Endothelial cell of umbilical vein (primary cell): ENCODE measurements at places on chromosomes 13 and 19. TPM values are rescaled to one million over a fixed set of nuclear protein-coding genes. Genes with fewer than 3 reads are reported as not detected.

DACT3 gene
- 0.22 and 0.65 TPM in 2 replicates for total RNA-seq

DNA sequence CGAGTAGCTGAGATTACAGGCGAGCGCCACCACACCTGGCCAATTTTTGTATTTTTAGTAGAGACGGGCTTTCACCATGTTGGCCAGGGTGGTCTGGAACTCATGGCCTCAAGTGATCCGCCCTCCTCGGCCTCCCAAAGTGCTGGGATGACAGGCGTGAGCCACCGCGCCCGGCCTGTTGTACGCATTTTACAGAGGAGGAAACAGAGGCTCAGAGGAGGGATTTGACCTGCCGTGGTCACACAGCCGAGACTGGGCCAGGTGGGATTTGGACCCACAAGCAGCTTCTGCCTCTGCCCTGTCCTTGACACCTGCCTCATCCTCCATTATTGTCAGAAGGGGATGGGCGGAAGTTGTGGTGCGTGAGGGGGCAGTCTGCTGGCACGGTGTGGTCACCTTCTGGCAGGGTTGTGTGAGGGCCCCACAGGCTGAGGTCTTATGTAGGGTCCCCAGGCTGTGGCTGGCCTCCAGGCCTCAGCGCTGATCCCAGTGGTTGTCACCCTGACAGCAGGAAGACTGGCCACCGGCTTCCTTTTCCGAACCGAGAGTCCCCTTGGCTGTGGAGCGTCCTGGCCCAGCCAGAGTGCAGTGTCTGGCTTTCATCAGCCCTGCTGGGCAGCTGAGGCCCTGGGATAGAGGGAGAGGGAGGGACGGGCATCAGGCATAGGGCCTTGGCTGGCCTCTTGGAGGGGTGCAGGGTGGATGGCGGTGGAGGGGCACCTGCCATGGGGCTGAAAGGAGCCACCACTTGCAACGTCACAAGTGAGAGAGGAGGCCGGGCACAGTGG is 20.3 kb downstream of the NFIC start:
- no peak for DNase-seq

SAFB gene
- 96.8 and 109 TPM in 2 replicates for total RNA-seq

DNA sequence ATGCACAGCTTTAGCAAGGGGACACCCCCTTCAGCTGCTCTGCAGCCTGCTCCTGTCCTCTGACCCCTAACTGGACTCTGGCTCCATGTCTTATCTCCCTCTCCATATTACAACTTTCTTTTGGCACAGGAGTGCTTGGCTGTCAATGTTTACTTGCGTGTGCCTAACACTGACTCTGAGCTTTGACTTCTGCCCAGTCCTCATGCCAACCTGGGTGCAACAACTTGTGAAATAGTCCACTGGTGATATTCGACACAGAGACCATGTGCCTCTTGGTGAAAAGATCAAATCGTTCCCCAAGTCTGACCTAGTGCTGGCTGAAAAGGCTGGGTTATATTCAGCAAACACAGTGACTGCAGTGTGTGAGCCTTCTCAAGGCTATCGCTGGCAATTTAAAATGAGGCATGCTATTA is 34.1 kb upstream of the KLF12 start:
- DNase-seq, result no peak

GRCh38 chr13:51590231-51590970 is 6.1 kb downstream of the WDFY2 start:
- no peak for DNase-seq

DNA sequence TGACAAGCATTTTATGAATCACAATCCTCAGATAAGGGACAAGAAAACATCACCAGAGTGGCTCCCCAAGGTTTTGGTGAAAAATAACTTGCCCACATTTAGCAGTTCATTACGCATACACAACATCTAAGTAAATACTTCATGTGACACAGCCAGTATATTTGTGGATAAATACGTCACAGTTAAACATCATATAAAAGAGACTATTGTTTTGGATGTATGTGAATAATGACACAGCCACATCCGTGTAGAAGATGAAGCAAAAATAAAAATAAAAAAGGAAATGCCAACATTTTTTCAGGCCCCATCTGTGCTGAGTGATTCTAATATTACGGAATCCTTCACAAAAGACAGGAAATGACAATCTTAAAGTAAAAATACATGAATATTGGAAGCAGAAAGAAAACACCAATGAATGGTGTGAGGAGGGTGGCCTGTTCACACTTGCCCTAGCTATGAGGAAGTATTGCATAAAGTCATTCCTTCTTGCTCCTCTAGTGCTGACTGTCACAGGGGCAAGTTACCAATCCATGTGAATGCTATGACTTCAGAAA is 457.1 kb downstream of the KLF12 start:
- peak; percentile 90 for DNase-seq

VSTM1 gene
- not detected in 2 replicates for total RNA-seq

MYO16 gene
- total RNA-seq, result 0.04 and 0.07 TPM in 2 replicates

FUZ gene
- 14.0 and 15.3 TPM in 2 replicates for total RNA-seq

ZNF507 gene
- total RNA-seq, result 20.3 and 23.0 TPM in 2 replicates

DNA sequence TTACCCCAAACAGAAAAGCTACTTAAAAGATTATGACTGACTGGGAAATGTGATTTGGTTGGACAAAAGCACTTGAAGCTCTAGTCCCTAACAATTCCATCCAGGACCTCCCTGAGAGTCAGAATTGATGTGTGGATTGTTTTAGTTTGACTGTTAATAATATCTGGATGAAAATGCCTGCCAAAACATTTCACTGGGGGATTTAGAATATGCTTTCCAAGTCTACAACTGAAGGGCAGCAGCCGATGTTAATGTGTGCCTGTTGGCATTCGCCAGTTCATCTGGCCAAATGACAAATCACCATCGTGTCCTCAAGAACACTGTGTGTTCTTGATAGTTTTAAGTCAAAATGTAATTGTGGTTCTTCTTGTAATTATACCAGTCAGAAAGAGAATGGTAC is 76.0 kb upstream of the TSC22D1 start:
- no peak for DNase-seq

DNA sequence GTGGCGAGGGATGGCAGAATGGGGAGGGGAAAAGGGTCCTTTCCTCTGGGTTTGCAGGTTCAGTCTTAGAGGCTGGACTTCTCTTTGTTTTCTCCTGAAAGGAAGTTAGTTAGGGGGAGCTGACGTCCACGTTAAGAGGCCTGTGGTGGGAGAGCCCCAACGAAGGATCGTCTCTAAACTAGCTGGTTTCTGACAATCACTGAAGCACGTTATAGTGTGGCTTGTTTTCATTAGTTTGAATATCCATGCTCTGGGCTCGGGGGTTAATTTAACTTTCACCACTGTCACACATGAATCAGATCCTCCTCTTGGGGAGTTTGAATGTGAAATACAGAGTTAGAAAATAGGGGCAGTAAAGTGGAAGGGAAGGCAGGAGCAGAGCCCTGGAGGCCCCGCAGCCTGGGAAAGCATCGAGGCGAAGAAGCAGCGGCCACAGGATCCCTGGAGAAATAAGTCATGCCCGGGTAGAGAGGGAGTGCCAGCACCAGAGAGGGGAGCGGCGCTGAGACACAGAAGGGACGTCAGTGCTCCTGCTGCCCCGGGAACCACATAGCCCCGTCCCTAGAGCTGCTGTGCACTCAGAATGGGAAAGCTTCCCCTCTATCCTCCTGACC is 31.1 kb upstream of the AMER2 start:
- no peak for DNase-seq

DNA sequence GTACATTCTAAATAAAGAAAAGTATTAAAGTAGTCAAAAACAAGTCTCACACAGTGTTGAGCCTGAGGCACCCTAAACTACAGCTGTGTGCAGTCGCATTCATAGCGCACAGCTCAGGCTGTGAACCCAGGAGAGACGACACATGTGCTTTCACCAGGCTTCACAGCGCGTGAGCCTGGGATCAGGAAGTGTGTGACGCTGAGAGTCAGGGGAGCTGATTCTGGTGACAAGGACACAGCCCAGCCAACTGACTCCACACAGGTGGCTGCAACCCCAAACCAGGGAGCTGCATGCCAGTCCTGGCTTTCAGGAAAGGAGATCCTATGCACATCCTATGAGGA is 41.6 kb downstream of the COL4A1 start:
- DNase-seq, result no peak

GRCh38 chr13:95570016-95570415 is 17.5 kb downstream of the CLDN10 start:
- DNase-seq, result no peak

- no peak for DNase-seq
These were observed 763.1 kb upstream of the SLITRK1 start for GRCh38 chr13:84645196-84646012.

DNA sequence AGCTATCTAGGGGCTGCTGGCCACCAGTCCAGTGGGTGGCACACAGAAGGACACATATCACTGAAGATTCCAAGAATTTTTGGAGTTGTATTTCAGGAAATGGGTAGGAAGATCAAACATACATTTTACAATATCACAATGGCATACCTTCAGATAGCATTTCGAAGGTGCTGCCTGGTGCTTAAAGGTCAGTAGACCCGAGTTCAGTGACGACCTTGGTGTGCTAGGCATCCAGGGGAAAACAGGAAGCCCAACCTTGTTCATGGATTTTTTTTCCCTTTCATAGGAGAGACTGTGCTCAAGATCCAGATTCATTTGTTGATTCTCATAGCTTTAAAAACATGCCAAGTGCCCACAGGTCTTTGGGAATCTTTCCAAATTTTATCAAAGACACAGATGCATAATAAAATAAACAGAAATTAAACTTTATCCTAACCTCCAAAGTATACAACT is 51.0 kb upstream of the RCBTB2 start:
- DNase-seq, result peak; percentile 64

DNA sequence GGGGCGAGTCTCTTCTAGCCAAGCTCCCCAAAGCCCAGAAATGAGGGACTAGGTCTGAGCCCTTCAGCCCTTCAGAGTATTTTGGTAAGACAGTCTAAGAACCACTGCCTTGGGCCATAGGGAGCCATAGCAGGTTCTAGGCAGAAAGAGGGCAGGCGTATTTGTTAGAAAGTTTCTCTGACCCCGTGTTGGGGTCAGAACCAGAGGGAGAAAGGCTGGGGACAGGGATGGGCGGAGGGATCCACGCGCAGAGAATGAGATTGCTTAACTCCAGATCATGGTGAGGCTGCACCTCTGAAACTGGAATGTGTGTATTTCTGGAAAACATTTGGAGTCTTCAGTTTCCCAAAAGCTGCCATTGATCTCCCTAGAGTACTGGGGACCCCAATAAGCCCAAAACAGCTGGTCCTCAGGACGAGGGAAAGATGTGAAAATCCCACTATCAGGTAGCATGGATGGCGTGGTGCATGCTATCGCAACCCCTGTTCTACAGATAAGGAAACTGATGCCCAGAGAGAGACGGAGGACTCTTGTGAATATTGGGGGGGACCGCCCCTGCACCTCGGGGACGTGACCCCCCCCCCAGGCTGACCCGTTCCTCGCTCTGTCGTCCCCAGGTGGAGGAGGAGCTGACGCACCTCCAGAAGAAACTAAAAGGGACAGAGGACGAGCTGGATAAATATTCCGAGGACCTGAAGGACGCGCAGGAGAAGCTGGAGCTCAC is 703 bp upstream of the TPM4 start:
- no peak for DNase-seq

- DNase-seq, result no peak
These were observed 116.7 kb downstream of the TNFRSF19 start for GRCh38 chr13:23686948-23687347.

GRCh38 chr19:55449469-55449868 is 6.4 kb upstream of the SHISA7 start:
- DNase-seq, result no peak

DNA sequence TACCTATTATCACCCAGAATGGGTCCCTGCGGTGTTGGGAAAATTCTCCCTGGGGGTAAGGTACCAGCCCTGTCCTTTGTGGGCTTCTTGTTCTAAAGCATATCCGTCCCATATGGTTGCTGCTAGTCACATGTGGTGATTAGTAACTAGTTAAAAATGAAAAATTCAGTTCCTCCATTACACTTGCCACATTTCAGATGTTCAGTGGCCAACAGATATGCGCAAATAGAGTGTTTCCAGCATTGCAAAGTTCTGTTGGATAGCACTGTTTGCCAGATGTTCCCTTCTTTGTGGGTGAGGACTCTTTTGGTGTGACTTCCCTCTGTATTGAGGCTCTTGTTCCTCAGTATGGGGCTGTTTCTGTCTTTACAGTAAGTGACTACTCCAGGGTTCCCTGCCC is 3.8 kb downstream of the CNOT3 start:
- DNase-seq, result no peak

- DNase-seq, result peak; percentile 33
These were observed 1482.1 kb upstream of the MIR17HG start for GRCh38 chr13:89865164-89866064.

ZNF567 gene
- total RNA-seq, result 4.4 and 5.9 TPM in 2 replicates

DNA sequence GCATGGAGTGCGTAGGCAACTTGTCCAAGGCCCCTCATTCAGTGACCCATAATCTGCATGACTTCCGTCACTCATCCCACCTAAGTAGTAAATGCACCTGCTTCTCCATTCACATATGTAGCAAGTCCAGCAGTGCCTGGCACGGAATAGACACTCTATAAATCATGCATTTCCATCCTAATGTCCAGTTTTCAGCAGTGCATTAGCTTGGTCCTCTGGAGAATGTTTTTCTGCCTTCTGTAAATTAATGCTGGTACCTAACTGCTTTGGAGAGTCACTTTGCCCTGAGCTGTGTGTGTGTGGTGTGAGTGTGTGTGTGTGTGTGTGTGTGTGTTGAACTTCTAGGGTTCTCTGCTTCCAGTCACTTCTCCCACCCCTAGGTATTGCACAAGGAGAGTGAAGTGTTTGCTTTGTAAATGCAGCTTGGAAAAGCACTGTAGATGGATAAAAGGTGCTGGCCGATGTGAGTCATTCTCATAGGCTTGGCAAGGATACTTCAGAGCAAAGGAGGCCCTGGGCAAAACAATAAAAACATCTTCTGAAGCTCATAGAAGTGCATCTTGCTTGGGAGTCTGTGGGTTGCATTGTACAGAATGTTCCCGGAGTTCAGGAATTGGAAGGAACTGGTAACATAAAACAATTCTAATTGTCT is 181.8 kb downstream of the KATNAL1 start:
- DNase-seq, result no peak

GRCh38 chr19:29188289-29189032 is 24.5 kb downstream of the UQCRFS1 start:
- no peak for DNase-seq

RPL13A gene
- total RNA-seq, result 2,291 and 2,318 TPM in 2 replicates

GRCh38 chr13:29991343-29991742 is 140.9 kb upstream of the UBL3 start:
- DNase-seq, result no peak

- DNase-seq, result no peak
These were observed 52.7 kb downstream of the KCTD12 start for GRCh38 chr13:76833441-76833954.

ZNF888 gene
- 2.9 and 3.9 TPM in 2 replicates for total RNA-seq

RFPL4AL1 gene
- not detected in 2 replicates for total RNA-seq
